HFFc6 (cell line): ENCODE measurements at places on chromosomes 2 and 18. TPM values are rescaled to one million over a fixed set of nuclear protein-coding genes. Genes with fewer than 3 reads are reported as not detected.

The PCARE gene
- total RNA-seq: not detected in 3 replicates

DNA sequence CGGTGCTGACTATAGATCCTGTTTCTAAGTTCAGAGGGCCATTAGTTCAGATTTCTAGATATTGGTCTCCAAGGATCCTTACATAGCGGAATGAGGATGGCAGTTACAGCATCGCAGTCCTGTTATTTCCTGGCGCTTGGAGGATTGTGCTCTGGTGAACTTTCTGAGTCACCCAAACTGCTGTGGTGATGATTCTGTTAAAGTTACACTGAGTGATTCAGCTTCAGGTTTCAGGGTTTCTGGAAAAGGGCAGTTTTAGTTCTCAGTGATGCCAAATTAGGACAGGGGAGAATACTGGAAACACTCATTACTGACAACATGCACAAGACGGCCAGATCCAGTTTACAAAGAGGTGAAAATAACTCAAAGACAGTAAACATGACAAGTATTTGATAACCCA is 52.1 kb upstream of the ANKRD62 start:
- peak; percentile 90 for DNase-seq

DNA sequence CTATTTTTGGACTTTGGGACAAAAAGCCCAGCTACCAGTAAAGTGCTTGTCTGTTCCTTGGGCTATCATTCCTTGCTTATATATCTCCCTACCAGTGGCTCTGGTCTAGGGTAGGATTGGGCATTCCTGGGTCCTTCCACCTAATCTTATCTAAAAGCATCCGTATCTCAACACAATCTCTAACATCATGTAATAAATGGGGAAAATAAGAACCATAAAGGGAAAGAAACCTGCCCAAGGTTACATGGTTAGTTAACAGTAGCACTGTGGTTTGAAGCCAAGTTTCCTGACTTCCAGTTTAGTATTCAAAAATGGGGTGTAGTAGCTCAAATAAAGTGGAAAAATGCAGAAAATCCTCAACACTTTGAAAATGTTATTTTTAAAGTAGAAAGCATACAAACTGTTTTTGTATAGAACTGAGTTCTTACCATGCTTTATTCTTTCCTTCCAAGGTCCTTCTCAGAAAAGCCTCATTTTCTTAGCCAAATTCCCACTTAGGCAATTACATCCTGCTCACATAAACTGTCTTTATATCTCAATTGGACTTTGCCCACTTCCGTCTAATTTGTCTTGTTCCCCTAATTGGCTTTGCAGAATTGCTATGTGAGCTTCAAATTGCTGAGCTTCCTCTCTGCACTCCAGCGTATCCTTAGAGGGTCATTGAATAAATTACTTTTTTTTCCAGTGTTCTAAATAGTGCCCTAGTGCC is 273.1 kb upstream of the UBE2E3 start:
- DNase-seq: no peak

GRCh38 chr2:112151271-112151670 is 13.1 kb downstream of the FBLN7 start:
- DNase-seq: no peak

The SRD5A2 gene
- total RNA-seq: not detected in 3 replicates

The DUSP19 gene
- 2.7 to 3.3 TPM (median 2.8 TPM) in 3 replicates for total RNA-seq

GRCh38 chr2:134774786-134775641 is 56.2 kb upstream of the TMEM163 start:
- DNase-seq: peak; percentile 10

DNA sequence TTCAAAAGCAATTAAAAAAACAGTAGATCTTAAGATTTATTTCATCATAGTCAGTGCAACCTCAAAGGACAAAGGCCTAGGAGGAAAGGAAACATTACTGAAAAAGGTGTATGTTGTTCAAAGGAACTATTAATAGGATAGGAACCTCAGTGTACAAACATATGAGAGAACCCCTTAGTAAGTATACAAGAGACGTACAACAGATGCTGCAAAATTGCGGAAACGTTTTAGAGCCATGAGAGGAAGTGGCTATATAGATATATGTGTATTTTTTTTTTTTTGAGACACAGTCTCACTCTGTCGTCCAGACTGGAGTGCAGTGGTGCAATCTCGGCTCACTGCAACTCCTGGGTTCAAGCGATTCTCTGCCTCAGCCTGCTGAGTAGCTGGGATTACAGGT is 22.2 kb downstream of the PIK3C3 start:
- no peak for DNase-seq

The DSG3 gene
- not detected in 3 replicates for total RNA-seq

The VAMP5 gene
- total RNA-seq: 57.2 to 94.1 TPM (median 68.3 TPM) in 3 replicates

The ACMSD gene
- not detected in 3 replicates for total RNA-seq

DNA sequence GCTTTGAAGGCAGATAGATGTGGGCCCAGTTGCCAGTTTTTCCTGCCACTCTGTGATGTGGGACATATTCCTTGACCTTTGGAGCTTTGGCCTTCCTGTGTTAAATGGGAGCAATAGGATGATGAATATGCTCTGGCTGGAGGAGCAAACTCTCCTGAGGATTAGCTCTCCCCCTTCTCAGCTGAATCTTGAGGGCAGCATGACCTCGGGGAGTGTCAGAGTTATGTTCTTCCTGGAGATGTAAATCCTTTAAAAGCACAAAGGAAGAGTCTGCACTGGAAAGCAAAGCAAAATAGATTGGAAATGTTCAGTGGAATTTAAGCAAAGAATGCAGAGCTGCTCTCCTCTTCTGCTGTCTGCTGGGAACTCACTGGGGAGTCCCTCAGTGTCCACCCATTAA is 160.1 kb downstream of the ALK start:
- DNase-seq: no peak

DNA sequence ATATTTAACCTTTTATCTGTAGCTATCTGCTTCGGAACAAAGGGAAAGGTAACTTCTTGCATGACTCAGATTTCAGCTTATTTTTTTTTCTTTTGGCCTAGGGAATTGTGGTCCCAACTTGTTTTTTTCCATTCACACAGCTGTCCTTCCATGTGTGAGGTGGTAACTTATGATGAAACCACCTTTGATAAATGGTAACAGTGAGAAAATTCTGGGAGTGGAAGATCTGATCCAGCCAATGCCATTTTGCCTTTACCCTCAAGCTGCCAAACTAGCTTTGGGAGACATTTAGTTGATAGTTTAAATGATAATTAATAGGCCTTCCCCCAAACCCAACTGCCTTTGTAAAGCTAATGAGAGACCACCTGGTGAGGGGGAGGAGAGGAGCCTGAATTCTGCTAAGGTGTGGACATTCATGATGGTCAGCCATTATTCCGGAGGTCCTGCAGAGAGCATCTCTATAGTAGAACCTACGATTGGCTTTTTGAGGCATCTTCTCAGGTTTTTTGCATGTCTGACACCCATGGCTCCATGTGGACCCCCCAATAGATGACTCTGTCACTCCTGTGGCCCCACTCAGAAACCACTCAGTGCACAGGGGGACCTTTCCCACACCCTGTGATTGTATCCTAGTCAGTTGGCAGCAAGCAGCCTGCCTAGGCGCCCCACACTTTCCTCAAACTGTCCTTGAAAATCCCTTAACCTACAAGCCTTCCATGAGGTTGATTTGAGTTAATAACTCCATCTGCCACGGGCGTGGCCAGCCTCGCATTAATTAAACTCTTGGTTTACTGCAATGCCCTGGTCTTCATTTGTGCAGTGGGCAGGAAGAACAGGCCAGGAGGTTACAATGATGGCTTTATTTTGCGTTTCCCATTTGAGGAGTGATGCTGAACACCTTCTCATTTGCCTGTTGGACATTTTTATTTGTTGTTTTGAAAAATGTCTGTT is 263.5 kb upstream of the PXDN start:
- DNase-seq: no peak

DNA sequence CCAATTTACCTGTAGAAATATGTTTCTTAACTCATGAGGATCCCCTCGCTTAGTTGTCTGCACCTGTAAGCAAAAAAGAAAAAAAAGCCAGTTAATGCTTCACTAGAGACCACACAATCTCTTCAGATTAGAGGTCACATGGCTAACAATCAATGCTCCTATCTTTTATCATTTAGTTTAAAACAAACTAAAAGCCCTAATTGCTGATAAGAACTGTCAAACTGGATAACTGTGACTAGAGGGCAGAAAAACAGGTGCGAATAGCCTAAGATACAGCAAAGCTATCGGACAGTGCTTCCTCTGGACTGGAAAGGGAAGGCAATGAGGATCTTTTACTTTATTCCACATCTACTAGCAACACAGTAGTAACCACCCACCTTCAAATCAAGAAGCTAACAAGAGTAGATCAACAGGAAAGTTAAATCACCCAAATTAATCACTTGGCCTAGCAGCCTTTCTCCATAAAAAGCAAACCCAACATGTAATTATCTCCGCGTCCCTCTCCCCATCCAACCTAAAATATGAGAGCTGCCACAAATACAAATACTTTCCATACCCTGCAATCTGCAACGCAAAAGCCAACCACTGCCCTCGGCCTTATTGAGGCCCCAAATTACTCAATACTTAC is 734 bp downstream of the SLC25A12 start:
- DNase-seq: no peak

DNA sequence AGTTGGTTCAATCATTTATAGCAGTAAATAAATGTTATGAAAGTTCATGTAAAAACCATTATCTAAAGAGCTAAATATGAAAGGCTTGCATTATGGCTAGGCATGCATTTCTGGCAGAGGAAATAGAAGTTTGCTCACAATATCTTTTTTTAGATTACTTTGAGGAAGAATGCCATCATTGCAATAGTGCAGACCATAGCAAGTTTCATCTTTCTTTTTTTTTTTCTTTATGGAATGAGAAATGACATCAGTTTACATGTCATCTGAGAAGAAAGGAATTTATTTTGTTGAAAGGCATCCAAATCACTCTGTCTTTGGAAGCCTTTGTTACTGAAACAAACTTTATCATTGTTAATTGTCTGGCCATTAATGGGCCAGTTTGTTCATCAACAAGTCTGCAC is 74.5 kb upstream of the NCKAP5 start:
- no peak for DNase-seq

DNA sequence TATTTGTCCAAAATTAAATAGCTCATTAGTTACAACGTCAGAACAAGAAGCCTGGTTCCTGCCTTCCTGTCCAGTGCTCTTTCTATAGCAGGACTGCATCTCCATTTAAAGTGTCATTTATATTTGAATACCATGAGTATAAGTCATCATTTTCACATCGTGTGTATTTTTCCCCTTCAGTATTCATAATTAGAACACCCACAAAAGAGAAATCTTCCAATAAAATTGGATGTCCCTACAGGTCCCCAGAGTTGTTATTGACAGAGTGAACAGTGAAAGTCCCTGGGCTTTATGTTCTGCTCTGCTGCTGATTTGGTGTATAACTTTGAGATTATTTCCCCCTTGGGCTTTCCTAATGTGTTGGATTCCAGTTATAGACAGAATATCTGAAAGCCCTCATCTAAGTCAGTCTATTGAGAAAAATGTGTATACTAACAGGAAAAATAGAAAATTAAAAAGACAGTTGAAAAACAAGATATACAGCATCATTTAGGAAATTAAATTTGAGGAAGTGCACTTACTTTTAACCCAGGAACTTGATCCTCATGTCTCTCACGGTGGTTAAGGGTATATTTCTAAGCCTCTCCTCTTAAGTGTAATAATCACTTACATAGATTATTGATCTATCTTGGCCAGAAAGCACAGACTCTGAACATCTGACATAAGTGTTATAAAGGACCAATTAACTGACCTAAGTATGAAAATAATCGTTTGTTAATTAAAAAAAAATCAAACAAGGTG is 15.2 kb upstream of the REV1 start:
- no peak for DNase-seq

The TAF4B gene
- total RNA-seq: 1.3 to 2.4 TPM (median 2.3 TPM) in 3 replicates

DNA sequence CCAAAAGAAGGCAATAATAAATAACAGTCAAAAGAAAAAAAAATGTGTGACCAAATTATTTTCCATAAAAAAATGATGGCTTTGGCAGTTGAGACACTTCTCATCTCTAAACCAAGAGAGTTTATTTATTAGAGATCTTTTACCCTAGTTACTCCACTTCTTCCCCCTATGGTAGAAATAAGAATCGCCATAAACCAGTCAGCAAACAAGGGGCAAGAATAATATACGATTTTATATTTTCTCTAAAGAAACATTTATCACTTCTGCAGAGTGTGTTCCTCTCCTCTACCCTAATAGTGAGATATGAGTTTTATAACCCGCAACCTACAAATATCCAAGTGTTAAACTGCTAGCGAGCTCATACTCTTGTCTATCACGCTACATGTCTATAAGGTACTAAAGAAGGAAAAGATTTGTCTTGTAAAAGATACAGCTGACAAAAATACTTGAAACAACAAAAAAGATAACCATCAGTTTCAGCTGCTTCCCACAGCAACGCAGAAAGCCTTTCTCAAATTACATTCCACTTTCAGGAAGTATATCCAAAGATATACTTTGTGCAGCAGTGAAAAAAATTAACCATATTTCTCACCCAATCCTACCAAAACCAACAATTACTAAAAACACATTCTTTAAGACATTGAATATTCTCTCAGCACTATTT is 2.3 kb downstream of the RNF103 start:
- peak; percentile 26 for DNase-seq

GRCh38 chr18:37378336-37379010 is 187.1 kb downstream of the CELF4 start:
- DNase-seq: no peak

The CNDP1 gene
- total RNA-seq: not detected in 3 replicates

The MAP3K19 gene
- not detected in 2 replicates for total RNA-seq

- no peak for DNase-seq
Observed at GRCh38 chr2:223221139-223221835, 169.3 kb downstream of the KCNE4 start.

- DNase-seq: no peak
Observed at GRCh38 chr18:55054021-55054990, 95.0 kb upstream of the CCDC68 start.

GRCh38 chr18:7492385-7492784 is 74.7 kb upstream of the PTPRM start:
- no peak for DNase-seq

DNA sequence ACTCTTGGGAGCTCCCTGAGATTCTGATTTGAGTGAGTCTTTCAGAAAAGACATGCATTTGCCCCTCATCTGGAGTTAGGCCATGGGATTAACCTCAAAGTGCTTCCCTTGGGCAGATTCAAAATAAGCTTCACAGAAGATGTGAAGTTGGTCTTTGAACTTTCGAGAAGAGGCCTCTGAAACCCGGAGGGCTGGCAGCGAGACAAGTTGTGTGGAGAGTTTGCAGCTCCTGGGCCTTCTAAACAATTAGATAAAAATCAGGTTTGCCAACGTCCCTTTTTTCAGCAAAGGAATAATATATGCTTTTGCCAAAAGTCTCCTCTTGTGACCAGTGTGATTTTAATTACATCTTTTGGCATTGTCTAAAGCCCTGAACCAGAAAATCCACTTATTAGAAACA is 489.7 kb downstream of the SOX11 start:
- DNase-seq: no peak

The AGBL5 gene
- 21.8 to 28.3 TPM (median 24.4 TPM) in 3 replicates for total RNA-seq

The ASTL gene
- 0.25 TPM in 1 of 3 replicates, not detected in the others for total RNA-seq

- DNase-seq: no peak
Observed at GRCh38 chr2:194992648-194993047, 664.4 kb upstream of the SLC39A10 start.

- no peak for DNase-seq
Observed at GRCh38 chr2:215479121-215479520, 43.3 kb upstream of the FN1 start.

- DNase-seq: peak; percentile 35
Observed at GRCh38 chr2:196607073-196607472, 32.4 kb upstream of the CCDC150 start.

GRCh38 chr2:68157002-68157401 is 686 bp upstream of the PNO1 start:
- peak; percentile 8 for DNase-seq
